ENCODE measurements at places on chromosomes 7 and 10.

DNA sequence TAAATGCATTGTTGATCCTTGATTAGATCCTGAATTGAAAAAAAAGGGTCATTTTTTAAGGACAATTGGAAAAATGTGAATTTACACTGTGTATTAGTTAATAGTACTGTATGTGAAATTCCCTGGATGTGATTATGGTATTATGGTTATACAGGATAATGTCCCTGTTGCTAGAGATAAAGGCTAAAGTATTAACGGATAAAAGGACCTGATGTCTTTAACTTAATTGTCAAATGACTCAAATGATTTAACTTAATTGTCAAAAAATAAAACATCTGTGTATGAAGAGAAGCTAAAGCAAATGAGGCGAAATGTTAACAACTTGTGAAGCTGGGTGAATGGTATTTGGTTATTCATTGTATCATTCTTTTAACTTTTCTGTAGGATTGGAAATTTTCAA lies 48.8 kb downstream of the SUFU start:
- DNase-seq: no peak

DNA sequence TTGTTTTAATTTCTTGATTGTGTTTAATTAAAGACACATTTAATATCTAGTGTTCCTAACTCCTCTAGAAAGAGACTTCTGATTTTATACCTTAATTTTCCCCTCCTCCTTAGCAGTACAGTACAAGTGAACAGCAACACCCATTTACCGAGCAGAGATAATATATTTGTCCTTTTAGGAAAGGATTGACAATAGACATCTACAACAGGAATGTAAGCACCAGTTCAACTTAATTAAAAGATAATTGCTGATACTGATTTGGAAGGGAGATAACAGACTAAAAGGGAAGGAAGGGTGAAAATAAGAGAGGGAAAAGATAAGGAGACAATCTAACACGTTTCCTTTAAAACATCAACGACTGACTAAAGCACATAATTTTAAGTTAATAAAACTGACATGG lies 119.3 kb downstream of the SRPK2 start:
- DNase-seq: no peak

- no peak for DNase-seq
These were observed 9.5 kb downstream of the IRF5 start for GRCh38 chr7:128946936-128947830.

GRCh38 chr7:13821152-13821787 lies 168.2 kb downstream of the ETV1 start:
- no peak for DNase-seq

GRCh38 chr7:92848851-92849250 lies 12.5 kb upstream of the CDK6 start:
- DNase-seq: no peak

DNA sequence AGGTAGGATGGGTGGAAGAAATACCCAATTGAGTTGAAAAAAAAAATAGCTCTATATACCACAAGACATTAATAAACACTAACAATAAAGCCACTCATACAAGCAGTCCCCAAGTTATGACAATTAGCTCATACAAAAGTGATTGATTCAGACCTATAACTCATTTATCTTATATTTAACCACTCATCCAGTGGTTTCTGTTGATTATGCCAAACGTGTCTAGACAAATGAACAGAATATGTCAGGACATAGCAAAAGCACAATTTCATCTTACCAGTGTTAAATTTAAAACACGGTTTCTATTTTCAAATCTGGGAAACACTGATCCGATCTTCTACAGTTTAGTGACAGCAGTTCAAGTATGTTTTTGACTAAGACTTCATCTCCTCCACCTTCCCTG lies 17.0 kb downstream of the ABI1 start:
- DNase-seq: no peak

DNA sequence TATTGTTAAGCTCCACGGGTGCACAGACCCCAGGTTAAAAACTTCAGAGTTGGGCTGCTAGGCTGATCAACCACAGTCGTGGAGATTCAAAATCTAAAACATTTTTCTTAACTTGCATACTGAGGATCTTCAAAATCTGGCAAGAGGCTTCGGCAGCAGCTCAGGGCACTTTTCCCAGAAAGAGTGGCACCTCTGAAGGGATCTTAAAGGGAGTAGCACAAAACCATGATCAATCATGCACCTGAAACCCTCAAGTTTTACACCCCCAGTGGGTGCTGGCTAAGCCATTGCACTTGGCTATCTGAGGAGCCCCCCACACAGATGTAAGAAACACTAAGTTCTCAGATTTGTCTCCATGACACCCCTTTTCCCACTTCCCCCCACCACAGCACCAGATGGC lies 151.7 kb downstream of the CALN1 start:
- DNase-seq: no peak
